ENCODE measurements at places on chromosomes 11 and 22.

DNA sequence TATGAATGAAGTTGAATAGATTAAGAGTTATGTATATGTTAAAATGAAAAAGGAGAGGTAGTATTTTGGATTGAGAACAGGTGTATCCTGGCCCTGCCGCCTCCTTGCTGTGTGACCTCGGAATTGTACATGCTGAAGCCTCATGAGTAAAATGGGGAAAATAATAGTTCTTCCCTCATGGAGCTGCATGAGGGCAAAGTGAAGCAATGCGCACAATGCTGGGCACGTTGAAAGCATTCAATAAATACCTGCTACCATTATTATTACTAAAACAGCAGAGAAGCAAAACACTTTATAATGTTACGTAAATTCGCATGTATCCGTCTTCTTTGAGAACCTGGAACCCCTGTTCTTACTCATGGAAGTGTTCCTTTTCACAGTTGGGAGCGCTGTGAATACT lies 5.7 kb downstream of the AMOTL1 start:
- DNase-seq, result no peak

DNA sequence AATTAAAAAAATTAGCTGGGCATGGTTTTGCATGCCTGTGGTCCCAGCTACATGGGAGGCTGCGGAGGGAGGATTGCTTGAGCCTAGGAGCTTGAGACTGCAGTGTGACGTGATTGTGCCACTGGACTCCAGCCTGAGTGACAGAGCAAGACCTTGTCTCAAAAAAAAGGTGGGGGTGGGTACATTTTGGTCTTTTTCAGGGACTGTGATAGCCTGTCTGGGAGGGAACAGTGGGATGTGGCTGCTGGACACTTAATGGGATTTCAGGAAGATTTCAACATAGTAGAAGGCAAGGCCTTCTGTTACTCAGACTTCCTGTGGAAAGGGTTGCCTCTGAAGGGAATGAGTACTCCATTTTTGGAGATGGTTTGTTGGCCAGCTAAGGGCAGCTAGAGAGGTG lies 40.6 kb downstream of the RELT start:
- no peak for DNase-seq

DNA sequence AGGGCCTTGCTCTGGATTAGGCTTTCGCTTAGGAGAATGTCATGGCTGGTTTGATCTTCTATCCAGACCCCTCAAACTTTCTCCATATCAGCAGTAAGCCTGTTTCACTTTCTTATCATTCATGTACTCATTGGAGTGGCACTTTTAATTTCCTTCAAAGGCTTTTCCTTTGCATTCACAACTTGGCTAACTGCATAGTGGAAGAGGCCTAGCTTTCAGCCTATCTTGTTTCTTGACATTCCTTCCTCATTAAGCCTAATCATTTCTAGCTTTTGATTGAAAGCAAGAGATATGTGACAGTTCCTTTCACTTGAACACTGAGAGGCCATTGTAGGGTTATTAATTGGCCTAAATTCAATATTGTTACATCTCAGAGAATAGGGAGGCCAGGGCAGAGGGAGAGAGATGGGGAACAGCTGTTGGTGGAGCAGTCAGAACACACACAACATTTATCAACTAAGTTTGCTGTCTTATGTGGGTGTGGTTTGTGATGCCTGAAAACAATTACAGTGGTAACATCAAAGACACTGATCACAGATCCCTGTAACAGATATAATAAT lies 37.7 kb upstream of the APOBEC3A start:
- DNase-seq, result no peak

GRCh38 chr11:56375324-56375723 lies at the start of gene OR8U1:
TSS of gene OR8U1 (plus strand) at chr11:56375624. CDS start at chr11:56375624, 0 bp downstream.
- DNase-seq, result no peak

DNA sequence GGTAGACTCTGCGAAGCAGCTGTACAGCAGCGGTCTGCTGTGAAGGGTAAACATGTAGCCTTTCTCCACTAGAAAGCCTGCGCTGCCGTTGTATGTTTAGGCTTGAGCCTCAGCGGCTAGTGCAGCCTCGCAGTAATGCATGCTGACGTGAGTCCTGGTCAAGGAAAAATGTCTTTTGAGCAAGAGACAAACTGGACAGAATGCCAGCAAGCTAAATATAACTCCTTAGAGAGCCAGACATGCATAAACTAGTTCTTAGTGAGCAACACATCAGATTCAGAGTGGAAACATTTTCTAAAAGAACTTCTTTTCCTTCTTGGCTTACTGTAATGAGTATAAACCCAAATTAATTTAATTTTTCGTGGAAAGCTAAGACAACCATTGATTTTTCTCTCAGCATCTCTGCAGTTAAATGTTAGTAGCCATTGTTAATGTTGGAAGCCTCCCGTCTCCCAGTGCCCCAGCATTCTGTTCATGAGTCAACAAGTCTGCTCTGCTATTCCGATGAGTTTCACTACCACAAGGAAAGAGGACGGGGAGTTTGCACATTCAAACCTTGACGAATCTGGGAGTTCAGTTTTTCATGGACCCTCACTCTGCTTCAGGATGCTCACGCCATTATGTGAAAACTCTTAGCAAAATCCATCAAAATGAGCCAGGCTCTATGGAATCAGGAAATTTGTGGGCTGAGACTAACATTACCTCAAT lies 51.4 kb downstream of the JAM3 start:
- no peak for DNase-seq

DNA sequence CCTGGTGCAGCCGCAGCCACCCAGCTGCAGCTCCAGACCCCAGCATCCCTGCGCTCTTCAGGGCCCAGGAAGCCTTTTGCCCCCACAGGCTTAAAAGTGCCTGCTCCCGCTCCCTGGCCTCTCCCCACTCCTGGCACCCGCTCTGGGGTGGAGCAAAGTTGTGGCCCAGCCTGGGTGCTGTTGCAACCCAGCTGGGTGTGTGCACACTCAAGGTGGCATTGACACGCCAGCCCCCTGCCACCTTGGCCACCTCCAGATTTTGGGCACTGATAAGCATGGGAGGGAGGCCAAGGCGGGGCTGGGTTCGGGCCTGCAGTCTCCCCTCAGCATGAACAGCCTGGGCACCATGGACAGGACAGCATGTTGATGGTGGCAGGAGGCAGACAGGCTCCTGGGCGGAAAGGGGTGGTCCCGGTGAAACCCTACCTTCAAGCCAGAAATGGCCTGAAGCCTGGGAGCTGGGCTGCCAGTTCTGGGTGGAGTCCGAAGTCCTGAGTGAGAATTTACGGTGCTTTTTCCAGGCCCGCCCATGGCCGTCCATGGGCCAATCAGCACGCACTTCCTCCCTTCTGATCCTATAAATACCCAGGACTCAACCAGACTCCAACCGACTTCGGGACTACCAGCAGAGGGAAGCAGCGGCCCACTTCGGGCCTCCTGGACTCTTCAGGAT lies 23.6 kb upstream of the RNASEH2C start:
- DNase-seq, result no peak

DNA sequence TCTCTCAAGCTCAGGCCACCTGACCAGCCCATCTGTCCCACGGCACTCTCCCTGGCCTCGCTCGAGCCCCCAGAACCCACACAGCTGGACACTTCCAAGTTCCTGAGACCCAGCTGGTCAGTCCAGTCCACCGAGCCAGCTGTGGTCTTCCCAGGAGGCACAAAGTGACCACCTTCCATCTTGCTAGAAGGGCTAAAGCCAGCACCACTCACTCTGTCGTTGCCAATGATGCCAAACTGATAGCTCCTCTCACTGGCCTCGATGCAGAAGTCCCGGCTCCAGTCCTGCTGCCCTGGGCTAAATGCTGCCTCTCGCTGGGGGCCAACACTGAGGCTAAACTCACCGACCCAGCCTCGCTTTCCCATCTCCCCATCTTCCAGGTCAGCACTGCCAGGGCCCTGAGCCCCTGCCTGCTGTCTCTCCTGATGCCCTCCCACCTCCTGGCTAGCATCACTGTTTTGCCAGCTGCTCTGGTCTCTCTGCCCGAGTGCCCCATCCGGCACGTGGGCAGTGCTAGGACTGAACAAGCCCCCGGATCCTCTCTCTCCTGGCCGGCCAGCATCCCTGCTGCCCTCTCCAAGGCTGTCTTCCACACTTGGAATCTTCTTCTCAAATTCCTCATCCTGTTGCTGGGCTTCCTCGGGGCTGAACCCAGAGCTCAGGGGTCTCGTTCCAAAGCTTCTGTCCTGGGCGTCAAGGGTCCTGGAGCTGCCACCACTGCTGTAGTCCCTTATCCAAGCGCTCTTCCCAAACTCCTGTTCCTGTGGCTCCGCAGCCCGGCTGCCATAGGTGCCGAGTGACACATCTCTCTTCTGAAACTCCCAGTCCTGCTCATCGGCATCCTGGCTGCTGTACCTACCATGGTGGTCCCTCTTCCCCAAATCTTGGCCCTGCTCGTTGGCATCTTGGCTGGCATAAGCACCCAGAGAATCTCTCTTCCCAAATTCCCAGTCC lies 15.4 kb downstream of the TNKS1BP1 start:
- DNase-seq, result no peak

DNA sequence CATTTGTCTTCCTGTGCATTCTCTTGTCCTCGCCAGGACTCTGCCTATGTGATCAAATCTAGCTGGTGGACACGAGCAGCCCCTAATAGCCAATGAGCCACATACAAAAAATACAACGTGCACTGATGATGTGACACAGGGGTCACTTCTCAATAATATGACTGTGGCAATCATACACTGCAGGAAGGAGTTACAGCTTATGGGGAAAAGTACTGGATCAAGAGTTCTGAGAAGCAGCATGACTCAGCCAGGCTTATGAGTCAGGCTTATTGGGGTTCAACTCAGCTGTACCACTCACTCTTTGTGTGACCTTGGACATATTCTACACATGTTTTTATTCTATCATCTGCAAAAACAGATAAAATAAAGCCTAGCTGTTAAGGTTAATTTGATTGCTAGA lies 889.4 kb upstream of the TENM4 start:
- DNase-seq, result no peak

DNA sequence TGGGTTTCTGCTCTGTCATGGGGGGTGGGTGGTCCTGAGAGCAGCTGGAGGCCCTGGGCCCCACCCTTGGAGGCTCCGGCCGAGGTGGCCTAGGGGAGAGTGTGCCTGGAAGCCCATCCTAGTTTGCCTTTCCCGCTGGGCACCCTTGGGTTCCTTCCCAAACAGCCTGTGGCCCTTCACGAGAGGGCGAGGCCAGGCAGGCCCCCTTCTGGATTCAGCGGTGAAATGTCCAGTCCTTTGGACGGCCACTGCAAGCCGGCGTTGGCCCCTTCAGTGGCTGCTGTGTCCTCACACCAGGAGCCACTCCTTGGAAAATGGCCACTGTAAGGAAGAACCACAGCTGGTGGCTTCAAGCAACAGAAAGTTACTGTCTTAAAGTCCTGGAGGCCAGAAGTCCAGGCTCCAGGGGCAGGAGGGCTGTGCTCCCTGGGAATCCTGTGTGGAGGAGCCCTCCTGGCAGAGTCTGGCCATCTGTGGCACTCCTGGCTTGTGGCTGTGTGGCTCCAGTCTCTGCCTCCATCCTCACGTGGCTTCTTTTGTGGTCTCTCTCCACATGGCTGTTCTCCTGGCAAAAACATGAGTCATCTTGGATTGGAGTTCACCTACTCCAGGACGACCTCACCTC lies 854.1 kb downstream of the TBC1D22A start:
- no peak for DNase-seq

GRCh38 chr22:27489178-27489675 lies 312.3 kb downstream of the MN1 start:
- no peak for DNase-seq

- DNase-seq, result no peak
Measured at GRCh38 chr11:16468735-16469453, 112.5 kb upstream of the SOX6 start.

GRCh38 chr11:17978553-17979287 lies 34.1 kb downstream of the SERGEF start:
- DNase-seq, result no peak

DNA sequence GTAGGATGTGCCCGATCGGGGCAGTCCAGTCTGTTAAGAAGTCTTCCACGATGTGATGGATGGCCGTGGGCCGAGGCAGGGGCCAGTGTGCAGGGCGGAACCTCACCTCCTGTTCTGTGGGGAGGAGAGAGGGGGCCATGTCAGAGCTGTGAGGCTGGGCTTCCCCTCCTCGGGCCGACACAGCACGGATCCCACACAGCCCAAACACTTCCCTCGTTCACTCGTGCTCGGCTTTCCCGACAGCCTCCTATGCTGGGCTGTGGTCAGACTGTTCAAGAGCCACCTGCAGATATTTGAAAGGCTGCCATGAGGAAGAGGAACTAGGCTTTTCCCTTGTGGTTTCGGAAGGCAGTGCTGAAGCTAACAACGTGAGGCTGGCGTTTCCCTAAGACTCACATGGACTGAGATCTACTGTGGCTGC lies 12.3 kb upstream of the TXN2 start:
- DNase-seq, result no peak

DNA sequence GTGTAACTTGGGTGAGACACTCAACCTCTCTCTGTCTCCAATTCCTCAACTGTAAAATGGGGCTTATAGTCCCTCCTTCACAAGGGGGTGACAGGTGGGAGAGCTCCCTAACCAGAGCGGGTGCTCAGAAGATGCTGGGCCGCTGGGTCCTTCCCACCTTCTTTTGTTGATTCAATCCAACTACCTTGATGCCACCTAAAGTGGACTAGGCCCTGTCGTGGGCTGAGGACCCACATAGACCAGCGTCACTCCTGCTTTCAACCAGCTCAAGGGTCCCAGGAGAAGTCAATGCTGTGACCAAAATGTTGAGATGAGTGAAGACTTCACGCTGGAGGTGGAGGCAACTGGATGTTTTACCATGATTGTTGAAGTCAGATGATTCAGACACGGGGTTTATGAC lies 72.7 kb upstream of the WNT11 start:
- no peak for DNase-seq

GRCh38 chr22:43996170-43996980 lies 27.7 kb upstream of the PARVB start:
- peak; percentile 42 for DNase-seq

GRCh38 chr11:68282141-68282860 lies 10.5 kb upstream of the C11orf24 start:
- no peak for DNase-seq

- DNase-seq, result no peak
Measured at GRCh38 chr11:61048368-61049062, 53.8 kb upstream of the CD5 start.

DNA sequence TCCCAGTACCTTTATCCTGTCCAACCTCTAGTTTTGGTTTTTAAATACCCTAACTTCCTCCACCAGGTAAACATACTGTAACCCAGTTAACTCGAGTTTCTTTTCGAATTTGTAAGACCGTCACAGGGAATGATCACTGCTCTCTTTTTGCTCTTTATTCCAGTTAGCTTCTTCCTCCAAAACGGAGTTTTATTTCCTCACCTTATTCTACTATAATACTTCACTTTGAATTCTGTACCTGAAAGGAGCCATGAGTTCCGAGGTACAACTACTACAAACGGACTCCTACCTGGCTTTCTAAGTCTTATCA lies 1.4 kb downstream of the NUP98 start:
- no peak for DNase-seq

Data from naive thymus-derived CD4-positive, alpha-beta T cell (primary cell).